GM12892 (cell line): ENCODE measurements at places on chromosomes 5 and 9.

- DNase-seq, result no peak
These were observed 393.5 kb downstream of the DMAC1 start for GRCh38 chr9:7405924-7406604.

- DNase-seq, result no peak
These were observed 44.0 kb downstream of the VAV2 start for GRCh38 chr9:133948131-133948530.

- DNase-seq, result no peak
These were observed 12.7 kb downstream of the OR1L6 start for GRCh38 chr9:122754825-122755224.

DNA sequence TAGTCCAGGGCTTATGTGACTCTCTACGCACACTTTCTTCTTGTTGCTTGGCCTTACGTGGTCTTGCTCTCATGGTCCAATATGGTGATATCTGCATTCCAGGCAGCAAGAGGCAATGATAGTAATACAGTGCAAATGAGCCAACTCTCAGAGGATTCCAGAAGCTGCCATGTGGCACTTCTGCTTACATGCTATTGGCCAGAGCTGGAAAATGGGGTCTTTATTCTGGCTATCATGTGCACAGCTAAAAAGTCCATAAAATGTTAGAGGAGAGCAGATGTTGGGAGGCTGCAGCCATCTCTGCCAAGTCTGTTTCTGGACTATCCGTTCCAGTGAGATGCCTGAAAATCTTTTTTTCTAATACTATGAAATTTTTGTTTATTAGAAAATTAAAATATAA, 2.9 kb upstream of the SEPTIN8 start:
- no peak for DNase-seq

GRCh38 chr5:109411627-109412026, 1.9 kb upstream of the PJA2 start:
- no peak for DNase-seq

GRCh38 chr5:39432696-39433530, 8.1 kb upstream of the DAB2 start:
- no peak for DNase-seq

DNA sequence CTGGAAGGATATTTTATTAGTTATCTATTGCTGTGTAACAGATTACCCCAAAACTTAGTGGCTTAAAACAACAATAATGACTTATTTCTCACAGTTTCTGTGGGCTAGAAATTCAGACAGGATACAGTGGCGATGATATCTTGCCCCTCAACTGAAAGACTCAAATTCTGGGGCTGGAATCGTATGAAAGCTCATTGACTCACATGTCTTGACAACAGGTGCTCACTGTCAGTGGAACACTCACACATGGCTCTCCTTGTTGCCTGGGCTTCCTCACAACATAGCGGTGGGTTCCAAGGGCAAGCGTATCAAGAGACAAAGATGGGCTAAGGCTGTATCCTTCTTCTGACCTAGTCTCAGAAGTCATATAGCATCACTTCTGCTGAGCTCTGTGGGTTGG, 3.7 kb upstream of the GNPDA1 start:
- no peak for DNase-seq

GRCh38 chr9:98146101-98146991, 27.3 kb upstream of the TRIM14 start:
- peak; percentile 39 for DNase-seq

DNA sequence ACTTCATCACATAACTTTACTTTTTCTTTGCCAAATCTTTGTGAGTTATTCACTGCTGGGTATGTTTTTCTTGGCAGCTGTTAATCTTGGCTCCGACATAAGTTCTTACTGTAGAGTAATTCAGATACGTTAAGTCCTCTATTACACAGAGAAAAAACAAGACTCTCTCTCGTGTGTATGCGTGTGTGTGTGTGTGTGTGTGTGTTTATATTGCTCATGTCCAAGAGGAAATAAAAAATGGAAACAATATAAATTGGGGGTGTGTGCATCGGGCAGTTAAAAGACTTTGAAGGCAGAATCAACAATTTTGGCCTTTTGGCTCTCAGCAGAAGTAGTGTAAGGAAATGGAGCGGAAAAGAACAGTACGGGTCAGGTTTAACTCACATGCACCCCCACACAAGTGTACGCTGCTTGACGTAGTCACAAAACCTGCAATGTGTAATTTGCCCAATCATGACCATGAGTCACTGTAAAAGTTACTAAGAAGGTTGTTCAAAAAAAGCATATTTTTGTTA, 67.2 kb upstream of the IFNE start:
- DNase-seq, result no peak

DNA sequence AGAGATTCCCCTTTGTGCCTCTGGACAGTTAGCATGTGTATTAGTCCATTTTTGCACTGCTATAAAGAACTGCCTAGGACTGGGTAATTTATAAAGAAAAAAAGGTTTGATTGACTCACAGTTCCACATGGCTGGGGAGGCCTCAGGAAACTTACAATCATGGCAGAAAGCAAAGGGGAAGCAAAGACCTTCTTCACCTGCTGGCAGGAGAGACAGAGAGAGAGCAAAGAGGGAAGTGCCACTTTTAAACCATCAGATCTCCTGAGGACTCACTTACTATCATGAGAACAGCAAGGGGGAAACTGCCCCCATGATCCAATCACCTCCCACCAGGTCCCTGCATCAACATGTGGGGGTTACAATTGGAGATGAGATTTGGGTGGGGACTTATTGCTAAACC, 6.0 kb downstream of the CFAP90 start:
- no peak for DNase-seq

- no peak for DNase-seq
These were observed 153.7 kb downstream of the SPOCK1 start for GRCh38 chr5:137345396-137345795.

GRCh38 chr9:115327436-115328122, 209.6 kb upstream of the TNC start:
- DNase-seq, result no peak

DNA sequence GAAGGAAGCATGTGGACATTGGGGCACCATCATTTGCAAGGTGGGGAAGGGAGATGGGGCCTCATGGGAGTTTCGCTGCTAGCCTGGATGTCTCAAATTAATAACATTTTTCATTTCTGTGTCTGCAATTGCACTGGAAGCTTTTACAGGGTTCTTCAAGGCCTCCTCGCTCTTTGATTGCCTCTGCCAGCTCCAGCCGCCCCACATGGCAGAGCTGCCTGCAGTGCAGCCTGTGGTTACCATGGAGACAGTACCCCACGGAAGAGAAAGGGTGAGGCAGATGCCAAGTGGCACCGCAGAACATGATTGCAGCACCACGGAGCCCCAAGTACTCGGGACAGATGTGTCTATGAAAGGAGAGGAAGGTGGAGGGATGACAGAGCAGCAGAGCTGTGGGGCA, 25.4 kb downstream of the CTNND2 start:
- no peak for DNase-seq

DNA sequence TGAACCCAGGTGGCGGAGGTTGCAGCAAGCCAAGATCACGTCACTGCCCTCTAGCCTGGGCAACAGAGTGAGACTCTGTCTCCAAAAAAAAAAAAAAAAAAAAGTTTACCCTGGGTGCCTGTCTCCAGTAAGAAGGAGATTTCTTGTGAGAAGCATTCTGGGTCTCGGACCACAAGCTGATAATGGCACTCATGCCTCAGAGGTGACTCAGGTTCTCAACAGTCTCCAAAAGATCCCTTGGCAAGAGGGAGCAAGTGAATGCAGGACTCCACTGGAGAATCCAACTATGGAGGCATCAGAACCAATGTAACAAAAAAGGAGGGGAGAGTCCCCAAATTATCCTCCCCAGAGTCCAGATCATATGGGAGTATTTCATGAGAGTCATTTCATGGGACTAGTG, 106.0 kb upstream of the LRRTM2 start:
- DNase-seq, result no peak

DNA sequence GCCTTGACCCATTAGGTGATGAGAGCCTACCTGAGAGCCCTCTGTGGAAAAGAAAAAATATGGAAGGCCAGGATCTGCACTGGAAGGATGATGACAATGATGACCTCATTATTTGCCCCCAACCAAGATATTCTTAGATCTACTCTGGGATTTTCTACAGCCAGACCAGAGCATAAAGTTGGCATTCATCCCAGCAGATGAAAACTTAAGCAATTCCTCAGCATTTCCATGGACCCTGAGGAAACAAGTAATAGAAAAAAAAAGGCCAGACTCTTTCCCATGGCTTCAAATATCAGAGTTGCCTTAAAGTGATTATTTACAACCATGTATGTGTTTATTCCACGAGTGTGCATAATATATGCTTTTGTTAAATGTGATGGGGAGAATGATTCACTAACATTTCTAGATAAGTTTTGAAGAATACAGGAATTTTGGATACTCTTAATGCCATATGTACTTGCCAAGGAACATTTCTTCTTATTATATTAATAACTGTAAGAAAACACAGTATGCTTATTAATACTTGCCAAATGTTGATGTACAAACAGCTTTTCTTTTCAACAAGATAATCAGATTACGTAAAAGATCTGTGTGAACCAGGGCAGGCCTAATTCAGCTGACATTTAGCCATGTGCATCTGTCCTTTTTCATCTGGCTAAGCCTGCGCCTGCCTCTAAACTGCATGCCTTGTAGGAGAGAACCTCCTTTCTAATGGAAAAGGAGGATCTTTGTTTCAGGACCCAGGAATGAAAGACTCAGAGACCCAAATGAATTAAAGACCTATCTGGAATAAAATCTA, 94.8 kb downstream of the ARRDC3 start:
- no peak for DNase-seq

- DNase-seq, result no peak
These were observed 23.5 kb upstream of the MOCS2 start for GRCh38 chr5:53133020-53133419.

DNA sequence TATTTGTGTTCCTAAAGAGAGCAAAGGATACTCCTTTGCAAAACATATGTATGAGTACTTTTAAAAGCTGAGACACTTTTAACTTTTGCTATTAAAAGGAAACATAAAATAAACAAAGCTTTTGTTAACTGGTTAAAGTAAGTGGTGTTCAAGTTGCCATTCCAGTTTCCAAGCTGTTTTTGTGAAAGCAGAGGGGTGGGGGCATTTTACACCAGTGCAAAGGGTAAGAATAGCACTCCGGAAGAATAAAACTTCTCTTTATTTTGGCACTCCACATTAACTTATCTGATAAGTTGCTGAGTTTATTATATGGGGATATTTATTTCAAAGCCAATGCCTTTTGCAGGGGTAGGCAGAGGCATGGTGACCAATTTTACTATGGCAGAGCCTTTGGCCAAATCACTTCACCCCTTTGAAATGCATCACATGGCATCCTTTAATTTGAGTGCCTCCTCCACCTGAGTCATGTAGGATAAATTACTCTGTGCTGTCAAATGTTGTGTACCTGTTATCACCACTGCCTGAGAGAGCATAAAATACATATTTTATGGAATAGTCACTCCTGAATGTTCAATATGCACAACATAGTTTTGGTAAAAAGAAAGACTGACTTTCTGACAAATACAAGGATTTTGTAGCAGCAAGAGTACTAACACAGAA, 62.9 kb downstream of the MLLT3 start:
- no peak for DNase-seq

DNA sequence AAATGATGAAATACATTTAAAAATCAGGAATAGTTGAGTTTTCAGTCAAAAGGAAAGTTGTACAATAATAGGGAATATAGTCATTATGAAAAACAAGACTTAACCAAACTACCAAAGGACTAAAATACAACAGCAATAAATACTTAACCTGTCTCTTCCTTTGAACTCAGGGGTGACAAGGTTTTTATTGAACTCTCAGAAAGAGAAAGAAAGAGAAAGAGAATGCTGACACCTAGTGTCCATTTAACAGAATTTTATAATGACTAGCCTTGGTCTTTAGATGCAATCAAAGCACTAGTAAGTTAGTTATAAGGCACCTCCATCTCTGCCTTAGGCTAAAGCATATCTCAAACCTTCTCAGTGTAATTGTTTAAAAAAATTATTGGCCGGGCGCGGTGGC, 47.5 kb downstream of the UIMC1 start:
- no peak for DNase-seq

DNA sequence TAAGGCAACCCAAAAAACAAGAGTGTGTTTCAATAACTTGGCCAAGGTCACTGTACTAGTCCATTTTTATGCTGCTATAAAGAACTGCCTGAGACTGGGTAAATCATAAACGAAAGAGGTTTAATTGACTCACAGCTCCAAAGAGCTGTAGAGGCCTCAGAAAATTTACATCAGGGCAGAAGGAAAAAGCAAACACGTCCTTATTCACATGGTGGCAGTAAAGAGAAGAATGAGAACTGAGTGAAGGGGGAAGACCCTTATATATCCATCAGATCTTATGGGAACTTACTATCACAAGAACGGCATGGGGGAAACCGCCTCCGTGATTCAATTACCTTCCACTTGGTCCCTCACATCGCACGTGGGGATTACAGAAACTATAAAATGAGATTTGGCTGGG, 64.3 kb upstream of the CAMK4 start:
- DNase-seq, result no peak
